C1 segment of cervical spinal cord (tissue), 14 donors: ENCODE measurements at places on chromosomes 7 and 10.

GRCh38 chr10:112783351-112784021 is 166.6 kb upstream of the TCF7L2 start:
- DNase-seq: no peak

DNA sequence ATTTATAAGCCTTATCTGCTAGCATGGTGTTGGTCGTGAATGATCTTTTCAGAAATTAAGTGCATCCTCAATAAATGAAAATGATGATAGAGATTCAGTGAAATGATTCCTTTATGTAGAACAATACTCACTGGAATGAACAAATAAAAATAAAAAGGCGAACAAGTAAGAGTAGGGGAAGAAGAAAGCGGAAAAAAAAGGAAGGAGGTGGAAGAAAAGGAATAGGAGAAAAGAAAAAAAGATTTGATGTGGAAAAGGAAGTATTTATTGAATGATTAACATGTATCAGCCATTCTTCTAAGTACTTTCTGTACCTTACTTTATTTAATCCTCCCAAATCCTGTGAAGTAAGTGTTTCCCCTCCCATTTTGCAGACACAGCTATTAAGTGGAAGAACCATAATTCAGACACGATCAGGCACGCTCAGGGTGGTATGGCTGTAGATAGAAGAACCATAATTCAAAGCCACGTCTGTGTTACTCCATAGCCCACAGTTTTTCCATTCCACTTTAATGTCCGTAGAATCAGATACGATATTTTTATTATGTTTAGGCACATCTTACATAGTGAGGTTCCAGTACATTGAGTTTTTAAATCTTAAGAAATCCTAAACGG is 156.2 kb upstream of the LAMB4 start:
- DNase-seq: no peak

DNA sequence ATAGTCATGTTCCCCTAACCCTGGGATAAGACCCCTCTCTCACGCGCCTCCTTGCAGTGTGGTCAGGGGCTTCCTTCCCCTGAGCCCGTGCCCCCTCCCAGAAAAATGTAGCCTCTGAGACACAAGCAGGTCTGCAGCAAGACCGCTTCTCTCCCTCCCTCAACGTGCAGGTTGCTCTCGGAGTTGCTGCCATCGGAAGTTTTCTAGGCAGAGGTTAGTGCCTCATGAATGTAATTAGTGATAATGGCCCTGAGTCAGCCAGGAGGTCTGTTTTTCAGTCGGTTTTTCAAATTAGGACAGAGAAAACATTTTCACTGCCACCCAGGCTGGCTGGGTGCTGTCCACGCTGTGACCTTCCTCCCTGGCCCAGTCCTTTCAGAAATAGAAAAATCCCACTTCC is 43.2 kb upstream of the PRLHR start:
- DNase-seq: no peak

- DNase-seq: no peak
These were observed 335.3 kb upstream of the KLF6 start for GRCh38 chr10:4120096-4120853.

GRCh38 chr7:80641548-80641947 is 3.1 kb downstream of the CD36 start:
- no peak for DNase-seq

DNA sequence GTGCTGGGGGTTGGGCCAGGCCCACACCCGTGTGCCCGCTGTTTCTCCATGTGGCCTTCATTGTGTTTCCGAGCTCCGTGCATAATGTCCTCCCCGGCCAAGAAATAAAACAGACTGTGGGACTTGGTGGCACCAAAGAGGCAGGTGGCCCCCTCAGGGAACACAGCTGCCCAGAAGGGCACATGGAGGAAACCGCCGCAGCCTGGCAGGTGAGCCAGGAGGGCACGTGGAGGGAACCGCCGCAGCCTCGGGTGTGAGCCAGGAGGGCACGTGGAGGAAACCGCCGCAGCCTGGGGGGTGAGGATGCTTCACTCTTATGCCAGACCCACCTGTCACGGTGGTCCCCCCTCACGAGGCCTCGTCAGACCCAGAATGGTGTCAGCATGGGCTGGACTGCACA is 288.7 kb downstream of the WDR37 start:
- no peak for DNase-seq

GRCh38 chr10:121590772-121591171 is 7.5 kb downstream of the FGFR2 start:
- DNase-seq: no peak

DNA sequence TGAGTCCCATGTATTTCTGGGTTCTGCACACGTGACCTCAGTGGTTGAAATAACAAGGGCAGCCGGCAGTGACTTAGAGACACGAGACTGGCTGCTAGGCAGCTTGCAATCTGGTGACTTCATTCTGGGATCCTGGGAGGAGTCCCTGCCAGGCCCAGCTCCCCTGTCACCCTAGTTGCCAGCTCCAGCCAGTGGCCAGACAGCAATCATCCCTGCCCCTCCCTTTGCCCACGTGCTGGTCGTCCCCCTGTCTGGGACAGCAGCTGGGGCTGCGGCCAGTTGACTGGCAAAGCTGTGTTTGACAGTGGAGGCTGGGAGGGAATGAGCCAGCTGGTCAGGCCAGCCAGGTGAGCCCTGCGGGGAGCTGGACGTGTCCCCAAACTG is 30.0 kb downstream of the ADGRA1 start:
- DNase-seq: no peak

- no peak for DNase-seq
These were observed 464.4 kb downstream of the TCERG1L start for GRCh38 chr10:130847170-130847569.

- DNase-seq: no peak
These were observed 73.5 kb upstream of the NPSR1 start for GRCh38 chr7:34584526-34584925.
